CD4-positive, alpha-beta T cell treated with Interleukin-2 at 100 ng/mL for 4 hours (primary cell): ENCODE measurements at places on chromosomes 16 and 17.

GRCh38 chr16:78289844-78290277 lies 190.4 kb downstream of the WWOX start:
- DNase-seq: no peak

- no peak for DNase-seq
Observed at GRCh38 chr17:15782866-15783265, 50.8 kb downstream of the TBC1D26 start.

DNA sequence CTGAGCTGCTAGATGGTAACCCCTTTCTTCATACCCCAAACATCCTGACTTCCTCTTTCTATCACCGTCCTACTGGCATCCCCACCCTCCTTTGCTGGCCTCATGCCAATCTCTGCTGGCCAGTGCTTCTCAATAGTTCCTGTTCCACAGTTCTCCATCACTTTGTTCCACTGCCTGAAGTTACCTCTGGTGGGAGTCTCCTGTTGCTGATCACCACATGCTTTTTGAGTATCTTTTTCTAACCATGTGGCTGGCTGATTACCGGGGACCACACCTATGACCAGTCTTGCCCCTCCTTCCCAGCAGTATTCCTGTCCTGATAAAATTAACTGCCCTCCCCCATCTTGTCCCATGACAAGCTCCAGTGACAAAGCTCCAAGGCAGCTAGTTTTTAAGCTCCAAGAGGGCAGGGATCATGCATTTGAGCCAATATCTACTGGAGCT lies 380.4 kb upstream of the CCL2 start:
- no peak for DNase-seq

DNA sequence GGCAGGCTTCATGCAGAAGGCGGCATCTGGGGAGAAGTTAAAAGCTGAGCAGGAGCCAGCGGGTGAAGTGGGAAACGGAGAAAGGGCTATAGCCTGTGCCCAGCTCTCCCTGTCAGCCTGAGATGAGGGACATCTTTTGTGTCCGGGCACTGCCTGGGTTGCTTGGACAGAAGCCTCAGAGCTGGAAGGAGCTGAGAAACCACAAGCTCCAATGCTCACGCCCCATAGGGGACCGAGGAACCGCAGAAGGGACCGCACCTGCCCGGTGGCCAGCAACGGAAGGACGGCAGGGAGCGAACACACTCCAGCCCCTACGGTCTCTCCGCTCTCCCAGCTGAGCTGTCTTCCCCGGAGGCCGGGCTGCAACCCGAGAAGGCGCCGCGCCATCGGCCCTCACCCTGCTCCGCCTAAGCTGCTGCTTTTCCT lies 175.8 kb downstream of the NPIPB11 start:
- DNase-seq: no peak

DNA sequence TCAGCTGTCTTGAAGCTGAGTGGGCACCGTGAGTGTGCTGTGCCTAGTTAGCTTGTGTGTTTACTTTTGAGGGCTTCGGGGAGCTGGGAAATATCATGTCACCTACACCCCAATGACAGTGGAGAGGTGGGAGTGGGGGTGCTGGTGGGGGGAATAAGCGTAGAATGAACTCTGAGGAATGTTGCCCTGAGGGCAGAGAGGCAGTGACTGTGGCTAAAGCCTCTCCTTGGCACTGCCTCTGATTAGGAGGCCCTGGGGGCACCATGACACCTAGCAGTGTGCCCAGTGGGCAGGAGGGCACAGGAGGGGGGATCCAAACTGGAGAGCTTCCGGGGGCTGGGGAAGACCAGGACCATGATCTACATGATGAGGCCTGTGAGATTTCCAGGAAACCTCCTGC lies 24.8 kb downstream of the CACNA1G start:
- no peak for DNase-seq

DNA sequence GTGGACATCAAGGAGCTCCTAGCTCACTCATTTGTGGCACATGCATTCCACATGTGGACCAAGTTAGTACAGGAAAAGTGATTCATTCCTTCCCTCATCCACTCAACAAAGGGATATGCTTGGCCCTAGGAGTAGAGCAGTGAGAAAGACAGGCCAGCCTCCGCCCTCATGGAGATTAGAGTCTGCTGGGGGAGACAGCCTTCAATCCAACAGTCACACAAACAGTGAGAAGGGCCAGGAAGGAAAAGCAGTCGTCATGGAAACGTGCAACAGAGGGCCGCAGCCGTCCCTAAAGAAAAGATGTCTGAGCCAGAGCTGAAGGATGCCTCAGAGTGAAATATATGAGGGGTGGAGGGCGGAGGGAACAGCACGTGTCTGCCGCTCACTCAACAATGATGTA lies 109.9 kb downstream of the VPS53 start:
- no peak for DNase-seq

DNA sequence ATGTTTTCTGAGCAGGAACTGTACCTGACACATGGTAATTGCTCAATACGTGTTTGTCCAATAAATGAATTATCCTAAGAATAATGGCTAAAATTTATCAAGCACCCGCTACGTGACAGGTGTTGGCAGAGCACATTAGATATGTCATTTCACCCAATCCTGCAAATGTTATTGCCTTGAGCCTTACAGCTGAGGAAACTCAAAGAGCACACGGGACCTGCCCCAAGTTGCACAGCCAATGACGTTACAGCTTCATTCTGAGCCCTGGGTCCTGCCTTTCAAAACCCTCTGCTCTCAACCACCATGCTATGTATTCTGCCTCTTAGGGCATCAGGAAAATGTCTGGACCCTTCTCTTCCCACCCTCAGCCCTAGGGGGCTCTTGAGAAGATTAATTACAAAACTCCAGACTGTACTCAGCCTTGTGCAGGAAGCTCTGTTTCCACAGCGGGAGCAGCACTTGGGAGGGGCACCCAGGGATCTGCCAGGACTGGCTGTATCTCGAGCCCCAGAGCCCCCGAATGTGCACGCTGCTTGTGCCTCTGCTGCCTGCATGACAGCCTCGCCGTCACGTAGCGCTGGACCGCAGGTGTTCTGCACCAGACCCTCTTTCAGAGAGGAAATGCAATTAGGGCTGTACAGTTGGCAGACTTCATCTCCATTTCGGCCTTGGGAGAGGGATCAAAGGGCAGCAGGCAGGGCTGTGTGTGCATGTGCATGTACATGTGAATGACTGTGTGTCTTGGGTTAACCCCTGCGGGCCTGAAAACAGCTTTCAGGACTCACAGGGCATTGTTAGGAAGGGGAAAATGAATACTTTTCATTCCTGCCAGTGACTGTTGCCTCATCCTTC lies 71.6 kb downstream of the GPR139 start:
- no peak for DNase-seq

DNA sequence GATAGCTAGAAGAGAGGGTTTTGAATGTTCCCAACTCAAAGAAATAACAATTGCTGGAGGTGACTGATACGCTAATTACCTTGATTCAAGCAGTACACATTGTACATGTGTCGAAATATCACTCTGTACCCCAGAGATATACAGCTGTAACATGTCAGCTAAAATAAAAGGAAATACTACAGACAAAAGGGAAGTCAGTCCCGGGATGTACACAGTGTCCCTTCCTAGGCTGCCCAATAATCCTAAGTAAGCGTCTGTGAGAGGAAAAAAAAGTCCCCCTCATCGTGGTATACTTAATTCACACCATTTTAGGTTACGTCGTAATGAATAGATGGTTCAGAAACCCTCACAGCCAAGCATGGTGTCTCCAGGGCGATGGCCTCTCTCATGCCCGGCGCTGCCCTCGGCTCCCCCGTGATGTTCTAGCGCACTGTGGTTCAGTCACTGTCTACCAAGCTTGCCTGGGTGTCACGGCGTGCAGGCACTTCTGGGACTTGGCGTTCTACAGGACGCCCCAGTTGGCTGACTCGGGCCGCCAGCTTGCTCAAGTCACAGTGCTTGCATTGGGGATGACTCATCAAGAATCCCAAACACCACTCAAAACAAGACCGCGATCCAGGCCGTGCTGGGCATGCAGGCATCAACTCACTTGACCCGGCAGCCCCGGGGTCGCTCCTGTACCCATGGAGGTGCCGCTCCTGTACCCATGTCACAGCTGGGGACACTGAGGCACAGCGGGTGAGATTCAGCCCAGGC lies 27.6 kb downstream of the CCDC40 start:
- no peak for DNase-seq

DNA sequence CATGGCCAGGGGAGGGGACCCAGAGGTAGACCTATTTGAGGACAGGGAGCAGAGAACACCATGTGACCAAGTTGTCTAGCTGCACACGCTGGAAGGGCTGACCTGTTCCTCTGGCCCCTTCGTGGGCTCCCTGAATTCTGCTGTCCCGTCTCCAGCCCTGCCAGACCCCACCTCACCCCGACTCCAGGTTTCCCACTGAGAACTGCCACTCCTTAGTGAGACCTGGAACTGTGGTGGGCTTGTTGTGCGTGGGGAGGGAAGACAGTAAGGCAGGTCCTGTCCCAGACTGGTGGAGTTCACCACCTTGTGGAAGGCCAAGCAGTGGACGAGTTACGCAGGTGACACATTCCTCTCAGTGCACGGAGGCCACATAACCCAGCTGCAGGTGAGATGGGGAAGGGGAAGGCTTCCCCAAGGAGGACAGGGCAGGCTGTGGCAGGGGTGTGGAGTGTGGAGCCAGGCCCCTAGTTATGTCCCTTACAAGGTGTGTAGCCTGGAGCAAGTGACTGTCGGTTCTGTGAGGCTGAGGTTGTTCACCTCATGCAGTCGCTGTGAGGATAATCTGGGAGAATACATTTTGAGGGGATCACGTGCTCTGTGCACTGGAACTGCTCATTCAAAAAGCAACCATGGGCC lies 54.7 kb downstream of the USP22 start:
- DNase-seq: no peak

GRCh38 chr16:79171931-79172705 lies 428.4 kb downstream of the MAF start:
- no peak for DNase-seq

GRCh38 chr17:59616253-59616920 lies 3.3 kb upstream of the CLTC start:
- no peak for DNase-seq

DNA sequence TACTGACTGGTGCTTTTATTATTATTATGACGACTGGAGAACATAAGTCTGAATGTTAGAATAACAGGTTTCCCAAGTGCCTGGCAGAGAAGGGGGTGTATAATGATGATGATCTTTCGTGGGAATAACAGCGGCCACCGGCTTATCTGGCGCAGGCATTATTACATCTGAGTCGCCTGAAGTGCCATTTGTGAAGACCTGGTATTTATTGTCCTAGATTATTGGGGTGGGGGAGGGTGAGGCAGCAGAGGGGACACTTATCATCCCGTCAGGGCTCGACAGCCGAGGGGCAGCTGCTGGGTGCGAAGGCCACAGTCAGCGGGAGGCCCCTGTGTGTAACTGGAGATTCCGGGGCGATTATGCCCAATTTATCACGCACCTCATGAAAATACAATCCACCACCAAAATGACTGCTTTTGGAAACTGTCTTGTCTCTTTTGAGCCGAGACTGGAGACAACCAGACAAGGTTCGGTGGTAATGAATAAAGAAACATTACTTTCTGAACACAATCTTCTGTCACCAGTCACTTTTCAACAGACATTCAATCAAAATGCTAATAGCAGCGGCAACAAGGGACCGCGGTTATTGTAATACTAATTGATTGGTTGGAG lies 199.3 kb downstream of the CCDC182 start:
- DNase-seq: no peak

DNA sequence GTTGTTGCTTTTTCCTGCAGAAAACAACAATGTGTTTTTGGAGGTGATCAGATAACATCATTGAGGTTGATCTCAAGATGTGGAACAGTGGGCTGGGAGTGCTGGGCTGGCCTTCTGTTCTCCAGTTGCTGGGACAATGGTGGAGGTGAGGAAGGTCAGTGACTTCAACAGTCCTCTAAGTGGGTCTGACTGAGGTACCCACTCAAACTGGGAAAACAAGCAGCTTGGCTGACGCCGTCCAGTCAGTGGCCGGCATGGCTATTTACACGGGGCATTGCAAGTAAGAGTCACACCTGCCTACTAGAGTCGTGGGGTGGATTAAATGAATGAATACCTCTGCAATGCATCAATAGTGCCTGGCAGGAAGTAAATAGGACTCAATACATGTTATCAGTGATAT lies 386.7 kb upstream of the ZFHX3 start:
- no peak for DNase-seq

- DNase-seq: no peak
Observed at GRCh38 chr16:79430191-79430678, 170.3 kb downstream of the MAF start.

- DNase-seq: peak; percentile 25
Observed at GRCh38 chr16:75065149-75065505, 51.5 kb downstream of the LDHD start.

GRCh38 chr17:2102931-2103809 lies 48.3 kb downstream of the HIC1 start:
- no peak for DNase-seq

- DNase-seq: no peak
Observed at GRCh38 chr16:24689128-24689527, 40.3 kb upstream of the TNRC6A start.

DNA sequence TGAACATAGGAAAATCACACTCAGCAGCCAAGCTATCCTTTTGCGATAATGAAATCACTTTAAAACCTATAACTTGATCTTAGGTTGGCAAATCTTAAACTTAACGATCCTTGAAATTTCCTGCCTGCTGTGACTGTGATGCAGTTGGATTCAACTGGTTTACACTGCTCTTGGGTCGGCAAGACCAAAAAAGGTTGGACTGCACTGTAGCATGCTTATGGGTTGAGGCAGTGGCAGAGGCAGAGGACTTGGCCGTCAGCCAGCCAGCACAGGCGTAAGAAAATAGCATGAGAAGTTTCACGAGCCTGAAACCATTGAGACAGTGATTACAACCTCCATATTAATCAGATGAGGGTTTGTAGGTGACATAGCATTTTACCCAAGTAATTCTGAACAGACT lies 21.4 kb downstream of the WSB1 start:
- no peak for DNase-seq

- DNase-seq: no peak
Observed at GRCh38 chr16:10805334-10805733, 13.3 kb downstream of the TVP23A start.

GRCh38 chr17:2053380-2054261 lies 1.3 kb upstream of the HIC1 start:
- peak; percentile 75 for DNase-seq

- DNase-seq: no peak
Observed at GRCh38 chr16:11447272-11447671, 102.0 kb downstream of the RMI2 start.

- DNase-seq: no peak
Observed at GRCh38 chr16:31402687-31403086, 9.6 kb downstream of the ITGAD start.

GRCh38 chr16:71853413-71853812 lies 7.6 kb downstream of the ATXN1L start:
- DNase-seq: no peak

DNA sequence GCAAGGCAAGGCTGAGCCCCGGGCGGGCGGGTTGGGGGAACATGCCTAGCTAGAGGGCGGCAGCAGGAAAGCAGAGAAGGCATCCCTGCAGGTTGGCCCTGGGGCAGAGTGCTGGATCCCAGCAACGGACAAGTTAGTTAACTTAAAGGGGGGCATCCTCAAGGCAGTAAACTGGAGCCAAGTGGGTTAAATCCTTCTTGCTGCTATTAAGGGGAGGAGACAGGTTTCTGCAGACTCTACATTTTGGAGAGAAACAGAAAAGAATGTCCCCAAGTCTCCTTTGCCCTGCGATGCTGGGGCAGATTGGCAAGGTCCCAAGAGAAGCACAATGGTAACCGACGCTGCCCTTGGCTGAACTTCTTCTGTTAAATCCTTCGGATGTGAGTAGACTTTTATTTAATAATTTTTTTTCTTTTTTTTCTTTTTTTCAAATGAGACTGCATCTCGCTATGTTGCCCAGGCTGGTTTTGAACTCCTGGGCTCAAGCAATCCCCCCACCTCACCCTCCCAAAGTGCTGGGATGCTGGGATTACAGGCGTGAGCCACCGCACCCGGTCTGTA lies 14.0 kb downstream of the ATP5PD start:
- no peak for DNase-seq
